ENCODE measurements at places on chromosomes 4 and X.

- no peak for DNase-seq
These were observed 40.0 kb upstream of the SHISA3 start for GRCh38 chr4:42357325-42357724.

GRCh38 chrX:124488412-124489161, 142.2 kb downstream of the SH2D1A start:
- DNase-seq: no peak

- no peak for DNase-seq
These were observed at the start of gene JCHAIN for GRCh38 chr4:70666369-70666768. Gene JCHAIN, minus strand, starts transcription at chr4:70666508. Its CDS starts 18 bp downstream, at chr4:70666490.

- DNase-seq: no peak
These were observed 15.5 kb upstream of the RBBP7 start for GRCh38 chrX:16885628-16886027.

DNA sequence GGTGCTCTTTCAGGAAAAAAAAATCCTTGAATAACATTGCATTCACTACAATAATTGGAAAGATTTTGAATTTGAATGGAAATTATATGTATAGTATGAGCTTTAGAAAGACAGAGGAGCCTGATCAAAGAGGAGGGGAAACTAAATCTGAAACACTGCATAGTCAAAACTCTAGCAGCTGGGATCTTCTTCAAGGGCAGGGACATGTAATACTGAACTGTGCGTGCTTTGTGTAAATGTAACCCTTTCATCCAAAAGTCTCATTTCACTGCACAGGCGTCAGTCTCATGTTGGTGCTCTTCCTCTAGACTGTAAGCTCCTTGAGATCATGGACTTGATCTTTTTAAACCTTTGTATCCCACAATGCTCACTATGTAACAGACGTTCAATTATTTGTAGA, 212.0 kb upstream of the JADE1 start:
- no peak for DNase-seq

DNA sequence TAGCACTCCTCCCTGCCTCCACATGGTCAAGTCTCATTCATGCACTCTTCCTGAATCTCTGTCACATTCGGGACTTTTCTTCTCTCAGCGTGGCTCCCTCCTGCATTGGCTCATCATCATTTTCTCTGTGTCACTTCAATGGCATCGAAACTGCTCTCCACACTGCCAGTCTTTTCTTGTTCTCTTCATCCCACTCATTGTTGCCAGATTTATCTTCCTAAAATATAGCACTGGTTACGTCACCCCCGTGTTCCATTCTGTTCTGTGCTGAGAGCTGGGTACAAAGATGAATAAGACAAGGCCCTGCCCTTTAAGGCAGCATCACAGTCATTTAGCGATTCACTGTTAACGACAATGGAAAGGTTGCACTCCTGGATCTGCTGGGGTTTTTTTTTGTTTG, 174.4 kb upstream of the TBC1D9 start:
- DNase-seq: no peak

- DNase-seq: no peak
These were observed 782.5 kb upstream of the INTU start for GRCh38 chr4:126850286-126850685.

- no peak for DNase-seq
These were observed 19.1 kb upstream of the FRYL start for GRCh38 chr4:48799157-48799556.

DNA sequence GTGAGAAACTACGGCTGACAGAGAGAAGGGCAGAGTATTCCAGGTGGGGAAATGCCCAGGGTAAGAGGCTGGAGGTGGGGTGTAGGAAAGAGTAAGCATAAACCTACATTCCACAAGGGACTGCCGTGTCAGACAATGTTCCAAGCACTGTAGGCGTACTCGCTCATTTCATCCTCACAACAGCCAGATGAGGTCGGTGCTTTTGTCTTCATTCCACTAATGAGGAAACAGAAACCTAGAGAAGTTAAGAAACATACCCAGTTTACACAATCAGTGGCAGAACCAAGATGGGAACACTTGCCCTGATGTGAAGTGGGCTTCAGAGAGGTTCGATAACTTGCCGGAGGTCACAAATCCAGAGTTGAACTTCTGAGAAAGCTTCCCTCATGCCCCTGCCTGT, 4.6 kb downstream of the SASH3 start:
- DNase-seq: no peak

GRCh38 chr4:41528512-41529205, 9.3 kb upstream of the LIMCH1 start:
- no peak for DNase-seq

DNA sequence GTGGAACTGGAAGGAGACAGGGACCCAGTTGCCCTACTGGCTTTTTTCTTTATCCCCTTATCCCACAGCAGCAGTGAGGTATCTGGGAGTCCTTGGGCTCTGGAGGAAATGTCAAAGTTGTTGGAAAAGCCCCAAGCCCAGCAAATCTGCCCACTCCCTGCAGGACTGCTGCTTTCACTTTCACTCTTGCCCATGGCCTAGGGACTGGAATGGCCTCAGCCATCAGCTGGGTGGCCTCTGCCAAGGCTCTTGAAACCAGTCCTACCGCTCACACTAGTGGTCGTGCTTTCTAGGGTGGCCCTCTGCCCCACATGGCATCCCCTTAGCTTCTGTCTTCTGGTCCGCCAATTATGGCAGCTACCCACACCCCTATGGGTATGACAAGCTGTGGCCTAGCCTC, 9.7 kb upstream of the RHOXF1 start:
- no peak for DNase-seq

- no peak for DNase-seq
These were observed 755.8 kb downstream of the RPA4 start for GRCh38 chrX:97639526-97639925.

GRCh38 chr4:6991771-6992557, 51.2 kb upstream of the TADA2B start:
- no peak for DNase-seq

DNA sequence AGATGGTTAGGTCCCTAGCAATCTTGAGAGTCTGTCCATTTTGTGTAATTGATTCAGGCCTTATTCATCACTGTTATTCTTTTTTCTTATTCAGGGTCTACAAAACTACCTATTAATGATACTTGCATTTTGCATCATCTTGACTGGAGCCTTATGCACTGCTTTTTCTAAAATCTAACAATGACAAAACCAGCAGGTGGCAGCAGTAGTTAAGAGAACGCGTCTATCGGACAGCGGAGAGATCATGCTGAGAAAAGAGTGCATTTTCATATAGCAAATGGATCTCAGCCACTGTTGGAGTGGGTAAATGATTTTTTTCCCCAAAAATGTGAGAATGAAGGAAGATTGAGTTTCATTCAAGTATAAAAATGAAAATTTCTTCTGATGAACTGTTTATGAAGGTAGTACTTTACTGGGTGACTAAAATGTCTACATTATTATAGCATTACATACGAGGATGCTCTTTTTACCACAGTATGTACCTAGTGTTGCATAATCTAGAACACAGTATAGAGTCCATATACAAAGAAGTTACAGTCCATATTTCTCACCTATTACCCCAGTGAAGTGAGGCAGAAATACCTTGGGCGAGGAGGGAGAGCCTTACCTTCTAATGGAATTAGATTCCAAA, 43.2 kb downstream of the TMEM144 start:
- peak; percentile 9 for DNase-seq

DNA sequence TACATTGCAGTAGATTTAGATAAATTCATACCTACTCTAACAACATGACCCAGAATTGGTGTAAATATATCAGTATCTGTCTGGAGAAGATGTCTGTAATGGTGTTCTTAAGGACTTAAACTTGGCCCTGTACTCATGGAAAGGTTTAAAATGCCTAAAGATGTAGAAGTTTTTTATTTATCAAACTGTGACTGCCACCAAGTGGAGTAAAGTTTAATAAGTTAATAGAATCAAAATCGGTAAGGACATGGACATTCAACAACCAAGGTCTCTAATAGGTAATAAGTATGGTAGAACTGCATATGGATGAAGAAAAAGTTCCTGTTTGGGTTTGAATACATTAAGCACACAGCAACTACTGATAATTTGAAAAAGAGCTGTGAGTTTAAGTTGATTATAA, 474.0 kb upstream of the NDST3 start:
- no peak for DNase-seq

DNA sequence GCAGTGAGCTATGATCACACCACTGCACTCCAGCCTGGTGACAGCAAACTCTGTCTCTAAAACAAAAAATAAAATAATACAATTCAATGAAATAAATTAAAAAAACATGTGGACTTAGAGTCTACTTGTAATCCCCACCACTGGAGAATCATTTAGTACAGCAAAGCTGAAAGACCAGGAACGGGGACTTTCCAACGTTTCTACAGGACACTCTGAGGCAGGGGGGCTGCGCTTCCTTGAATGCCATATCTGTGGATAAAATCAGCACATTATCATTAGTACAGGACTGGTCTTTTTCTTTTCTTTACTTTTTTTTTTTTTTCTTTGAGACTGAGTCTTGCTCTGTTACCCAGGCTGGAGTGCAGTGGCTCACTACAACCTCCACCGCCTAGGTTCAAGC, 124.8 kb downstream of the MXRA5 start:
- DNase-seq: no peak

- DNase-seq: no peak
These were observed 12.8 kb upstream of the ELOVL6 start for GRCh38 chr4:110211007-110211769.

DNA sequence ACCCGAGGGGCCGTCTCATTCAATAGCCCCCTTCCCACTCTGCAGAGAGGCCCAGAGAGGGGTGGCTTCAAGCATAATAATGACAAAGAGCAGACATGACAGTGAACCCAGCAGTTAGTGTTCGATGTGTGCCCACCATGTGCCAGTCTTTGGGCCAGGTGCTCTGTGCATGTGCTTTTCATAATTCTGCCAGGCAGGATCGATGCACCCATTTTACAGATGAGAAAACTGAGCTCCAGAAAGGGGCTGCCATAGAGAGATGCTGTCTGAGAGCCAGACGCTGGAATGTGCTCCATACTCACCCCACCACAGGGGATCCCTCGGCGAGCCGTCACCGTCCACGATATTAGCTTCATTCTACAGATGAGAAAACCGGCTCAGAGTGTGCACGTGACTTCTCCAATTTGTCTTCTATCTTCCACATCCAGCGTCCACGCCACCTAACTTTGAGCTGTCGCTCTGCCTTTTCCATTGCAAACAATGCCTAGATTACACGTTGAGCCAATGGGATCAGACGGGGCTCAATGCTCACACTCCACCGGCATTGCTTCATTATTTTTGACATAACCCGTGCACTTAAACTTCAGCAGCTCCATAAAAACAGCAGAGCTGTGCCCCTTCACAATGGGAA, 8.2 kb downstream of the ADRA2C start:
- DNase-seq: no peak

DNA sequence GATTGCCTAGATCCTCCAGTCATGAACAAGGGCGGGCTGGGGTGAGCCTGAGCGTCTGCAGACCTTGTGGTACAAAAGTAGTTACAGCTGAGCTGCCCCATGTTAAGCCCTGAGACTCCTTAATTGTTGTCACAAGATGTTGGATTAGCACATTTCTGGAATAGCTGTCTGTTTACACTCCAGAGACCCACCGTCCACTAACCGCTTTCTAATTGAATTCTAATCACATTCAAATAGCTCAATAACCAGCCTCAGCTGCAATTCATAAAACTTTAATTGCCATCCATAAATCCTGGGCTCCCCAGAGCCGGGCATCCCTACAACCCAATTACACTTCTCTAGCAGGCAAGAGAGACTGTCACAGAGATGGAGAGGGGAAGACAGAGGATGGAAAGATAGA, 1.6 kb upstream of the GSX2 start:
- DNase-seq: no peak

- DNase-seq: no peak
These were observed 144.0 kb upstream of the PJA1 start for GRCh38 chrX:69309074-69309792.

DNA sequence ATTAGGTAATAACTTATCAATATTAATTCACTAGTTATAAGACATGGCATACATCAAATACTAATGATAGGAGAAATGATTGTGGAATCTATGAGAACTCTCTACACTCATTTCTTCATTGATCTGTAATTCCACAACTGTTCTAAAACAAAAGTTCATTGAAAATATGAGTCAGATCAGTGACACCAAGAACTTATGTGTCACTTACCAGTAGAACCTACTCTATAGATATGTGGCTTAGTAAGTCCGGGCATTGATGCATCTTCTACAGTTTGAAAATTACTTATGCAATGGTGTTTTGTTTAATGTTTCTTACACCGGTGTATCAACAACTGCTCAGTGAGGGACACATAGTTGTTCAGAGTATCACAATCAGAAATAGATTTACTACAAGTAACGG, 520.3 kb downstream of the ARAP2 start:
- no peak for DNase-seq

- DNase-seq: peak; percentile 2
These were observed 202.2 kb upstream of the GPRIN3 start for GRCh38 chr4:89509708-89510281.

DNA sequence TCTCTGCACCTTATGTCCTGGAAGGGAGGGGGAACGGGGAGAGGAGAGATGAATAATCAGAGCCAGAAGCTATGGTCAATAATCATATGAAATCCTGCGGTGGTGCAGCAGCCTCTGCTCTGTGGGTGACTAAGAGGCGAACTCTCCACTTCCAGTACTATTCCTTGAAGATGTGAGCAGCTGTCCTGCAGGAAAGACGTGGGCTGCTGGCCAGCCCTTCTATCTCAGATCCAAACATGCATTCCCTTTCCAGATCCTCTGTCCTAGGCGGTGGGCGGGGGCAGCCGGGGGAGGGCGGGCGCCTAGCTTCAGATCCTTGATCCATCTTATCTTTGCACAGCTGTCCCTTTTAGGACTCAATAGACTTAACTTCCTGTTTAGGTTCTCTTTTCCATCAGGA, 34.5 kb downstream of the SPINK2 start:
- no peak for DNase-seq

- no peak for DNase-seq
These were observed 6.4 kb upstream of the RHOH start for GRCh38 chr4:40190465-40190864.

GRCh38 chr4:8700531-8700930, 108.0 kb downstream of the CPZ start:
- no peak for DNase-seq

DNA sequence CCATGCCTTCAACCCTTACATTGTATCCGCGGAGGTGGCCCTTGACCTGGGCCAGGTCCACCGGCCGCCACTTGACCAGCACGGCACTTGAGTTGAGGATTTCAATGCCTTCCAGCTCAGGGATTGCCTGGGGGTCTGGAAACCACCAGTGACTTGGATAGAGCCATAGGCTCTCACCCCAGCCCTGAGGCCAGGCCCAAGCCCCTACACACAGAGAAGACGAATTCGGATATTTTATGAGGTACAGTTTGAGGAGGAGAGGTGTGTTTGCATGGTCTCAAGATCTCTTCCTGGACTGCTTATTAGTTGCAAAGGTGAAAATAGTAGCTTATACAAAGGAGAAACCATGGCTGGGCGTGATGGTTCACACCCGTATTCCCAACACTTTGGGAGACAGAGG, 20.3 kb downstream of the L1CAM start:
- no peak for DNase-seq

DNA sequence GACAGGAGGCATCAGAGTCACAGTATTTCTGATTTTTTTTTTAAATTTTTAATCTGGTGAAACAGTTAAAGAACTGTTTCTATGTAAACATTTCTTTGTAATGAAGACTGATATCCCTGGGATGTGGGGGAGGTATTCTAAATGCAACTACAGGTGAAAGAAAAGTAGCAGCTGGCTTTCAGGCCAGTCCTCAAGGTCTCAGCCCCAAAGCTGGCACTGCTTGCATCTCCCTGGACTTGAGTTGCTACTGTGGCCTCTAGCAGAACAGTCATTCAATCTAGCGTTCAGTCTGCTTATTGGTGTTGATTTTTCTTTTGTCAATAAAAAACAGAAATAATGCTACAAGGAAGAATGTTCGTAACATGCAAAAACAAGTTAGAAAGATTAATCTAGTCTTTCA, 4.9 kb downstream of the MBNL3 start:
- DNase-seq: no peak

All from stimulated activated CD4-positive, alpha-beta T cell treated with anti-CD3 and anti-CD28 coated beads, Interleukin-1b, Interleukin-23, amount 100 ng/mL, for 24 hours (primary cell).